ENCODE measurements at places on chromosomes 1 and 21.

DNA sequence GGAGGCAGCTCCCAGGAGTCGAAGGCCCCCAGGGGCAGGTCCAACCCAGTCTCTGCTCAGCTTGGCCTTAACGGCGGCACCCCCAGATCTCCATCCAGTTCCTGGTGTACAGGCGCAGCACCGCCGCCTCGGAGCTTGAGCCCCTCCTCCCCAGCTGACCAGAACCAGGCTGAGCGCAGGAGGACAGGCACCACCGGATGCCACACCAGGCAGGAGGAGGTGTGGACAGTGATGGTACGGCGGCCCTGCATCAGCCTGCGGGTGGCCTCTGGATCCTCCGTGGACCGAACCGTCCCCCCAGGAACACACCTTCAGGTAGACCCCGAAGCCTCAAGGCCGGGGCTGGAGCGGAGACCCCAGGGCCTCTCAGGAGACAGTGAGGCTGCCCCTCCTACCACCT is 16.4 kb downstream of the SLC66A1 start:
- DNase-seq: no peak

DNA sequence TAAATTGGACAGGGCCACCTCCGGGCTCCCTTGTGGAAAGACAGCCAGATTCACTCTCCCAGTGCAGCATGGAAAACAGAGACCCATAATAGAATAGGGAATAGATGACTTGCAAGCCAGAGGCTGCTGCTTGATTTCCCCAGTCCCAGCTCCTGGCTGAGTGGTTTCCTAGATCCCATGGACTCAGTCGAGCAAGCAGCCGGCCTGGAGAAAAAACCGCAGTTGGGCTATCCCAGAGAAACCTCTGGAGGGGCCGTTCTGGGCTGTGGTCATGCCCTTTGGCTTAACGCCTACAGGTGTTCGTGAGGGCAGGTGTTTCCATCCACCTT is 61.7 kb downstream of the ELK4 start:
- no peak for DNase-seq

DNA sequence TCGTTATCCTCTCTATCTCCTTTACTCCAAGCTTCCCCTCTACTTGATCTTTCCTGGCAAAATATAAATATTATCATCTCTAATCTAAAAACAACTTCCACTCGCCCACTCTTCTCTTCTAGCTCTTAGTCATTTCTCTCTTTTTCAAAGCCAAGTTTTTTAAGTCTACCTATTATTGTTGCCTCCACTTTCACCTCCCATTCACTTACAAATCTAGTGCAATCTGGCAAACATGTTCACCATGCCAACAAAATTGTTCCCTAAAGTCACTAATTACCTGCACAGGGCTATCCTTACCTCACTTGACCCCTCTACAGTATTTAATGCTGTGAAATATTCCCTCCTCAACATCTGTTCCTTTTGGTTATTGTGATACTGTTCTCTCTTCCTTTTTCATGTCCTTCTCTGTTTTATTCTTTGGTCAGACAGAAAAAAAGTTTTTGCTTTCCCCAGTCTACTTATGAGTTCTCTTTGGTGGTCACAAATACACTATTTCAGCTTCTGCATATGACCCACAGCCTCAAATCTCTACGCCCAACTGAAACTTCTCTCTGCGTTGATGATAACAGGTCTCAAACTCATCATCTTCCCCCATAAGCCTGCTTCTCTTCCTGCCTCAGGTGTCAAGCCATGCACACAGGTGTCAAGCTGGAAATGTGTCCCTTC is 31.9 kb upstream of the RAP1A start:
- no peak for DNase-seq

GRCh38 chr1:186102547-186103148 is 272.4 kb downstream of the TPR start:
- DNase-seq: no peak

GRCh38 chr1:174324939-174325338 is 122.8 kb upstream of the GPR52 start:
- DNase-seq: no peak

- no peak for DNase-seq
Measured at GRCh38 chr1:175630076-175630475, 113.3 kb downstream of the TNR start.
